ENCODE measurements at places on chromosomes 6 and 20. TPM values are rescaled to one million over a fixed set of nuclear protein-coding genes. Genes with fewer than 3 reads are reported as not detected.

The SYCP2L gene
- 2.6 TPM for total RNA-seq

The TINAG gene
- total RNA-seq, result not detected

The CPNE5 gene
- total RNA-seq, result not detected

The TAF11 gene
- total RNA-seq, result 42.1 TPM

The FOXS1 gene
- total RNA-seq, result 185 TPM

The FUT9 gene
- not detected for total RNA-seq

The CTCFL gene
- not detected for total RNA-seq

The RUNX2 gene
- 14.0 TPM for total RNA-seq

The OR2B6 gene
- total RNA-seq, result not detected

The DEFB123 gene
- total RNA-seq, result not detected

The PRICKLE4 gene
- 3.6 TPM for total RNA-seq
